ENCODE measurements at places on chromosomes 7 and 10.

GRCh38 chr7:137949416-137950262 lies 52.2 kb downstream of the CREB3L2 start:
- no peak for DNase-seq

DNA sequence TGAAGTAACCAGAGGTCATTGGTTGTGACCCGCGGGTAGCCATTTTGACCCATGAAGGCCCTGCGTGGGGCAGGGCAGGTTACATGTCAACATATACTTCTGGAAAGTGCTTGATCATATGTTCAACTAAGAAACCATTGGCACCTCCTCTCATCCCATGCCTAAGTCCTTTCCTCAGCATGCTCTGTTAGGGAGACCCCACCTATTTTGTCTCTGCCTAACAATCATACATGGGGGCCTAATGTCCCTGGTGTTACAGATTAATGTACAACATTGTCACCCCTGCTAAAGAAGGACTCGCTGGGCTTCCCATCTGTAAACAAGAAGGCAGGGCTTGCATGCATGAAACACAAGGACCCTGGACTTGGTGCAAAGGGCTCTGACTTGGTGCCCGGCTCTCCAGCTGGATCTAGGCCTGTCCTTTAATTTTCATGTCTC lies 133.7 kb upstream of the TNS3 start:
- DNase-seq, result no peak

GRCh38 chr7:151454305-151454704 lies 14.4 kb upstream of the CRYGN start:
- no peak for DNase-seq

DNA sequence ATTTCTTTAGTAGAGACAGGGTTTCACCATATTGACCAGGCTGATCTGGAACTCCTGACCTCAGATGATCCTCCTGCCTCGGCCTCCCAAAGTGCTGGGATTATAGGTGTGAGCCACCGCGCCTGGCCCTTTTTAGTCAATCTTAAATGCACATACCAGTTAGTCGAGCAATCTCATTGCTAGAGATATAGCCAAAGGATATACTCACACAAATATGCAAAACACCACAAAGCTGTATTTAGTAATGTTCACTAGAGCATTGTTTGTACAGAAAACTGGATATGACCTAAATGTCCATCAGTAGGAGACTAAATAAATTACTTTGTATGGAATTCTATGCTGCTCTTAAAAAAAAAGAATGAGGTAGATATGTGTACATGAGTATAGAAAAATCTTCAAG lies 24.5 kb upstream of the IL6 start:
- DNase-seq, result no peak

- no peak for DNase-seq
Measured at GRCh38 chr7:22939842-22940241, 74.1 kb downstream of the HYCC1 start.

DNA sequence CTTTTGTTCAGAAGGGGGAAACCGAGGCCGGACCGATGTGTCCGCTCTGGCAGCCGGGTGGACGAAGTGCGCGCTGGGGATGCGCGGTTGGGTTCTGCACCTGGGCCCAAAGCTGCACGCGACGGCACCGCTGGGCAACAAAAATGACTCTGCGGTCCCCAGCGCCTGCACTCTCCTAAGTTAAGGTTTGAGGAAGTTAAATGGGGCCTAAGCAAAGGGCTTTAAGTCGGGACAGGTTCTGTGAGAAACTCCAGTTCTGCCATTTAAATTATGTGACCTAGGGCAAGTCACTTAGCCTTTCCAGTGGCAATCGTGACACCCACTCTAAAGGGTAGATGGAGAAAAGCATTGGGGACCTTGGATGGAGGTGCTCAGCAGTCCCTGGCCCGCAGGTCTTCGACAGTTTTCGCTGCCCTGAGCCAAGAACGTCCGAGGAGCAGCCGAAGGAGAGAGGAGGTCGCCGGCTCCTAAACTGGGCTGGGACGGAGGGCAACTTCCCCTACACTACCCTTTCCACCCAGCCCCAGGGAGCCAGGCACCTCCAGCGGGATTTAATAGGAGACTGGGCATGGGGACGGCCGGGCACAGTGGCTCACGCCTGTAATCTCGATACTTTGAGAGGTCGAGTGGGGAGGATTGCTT lies 534 bp upstream of the ACBD5 start:
- DNase-seq, result no peak

- DNase-seq, result no peak
Measured at GRCh38 chr7:147304376-147304775, 1187.8 kb downstream of the CNTNAP2 start.

- no peak for DNase-seq
Measured at GRCh38 chr10:1151076-1152033, 95.2 kb downstream of the WDR37 start.

DNA sequence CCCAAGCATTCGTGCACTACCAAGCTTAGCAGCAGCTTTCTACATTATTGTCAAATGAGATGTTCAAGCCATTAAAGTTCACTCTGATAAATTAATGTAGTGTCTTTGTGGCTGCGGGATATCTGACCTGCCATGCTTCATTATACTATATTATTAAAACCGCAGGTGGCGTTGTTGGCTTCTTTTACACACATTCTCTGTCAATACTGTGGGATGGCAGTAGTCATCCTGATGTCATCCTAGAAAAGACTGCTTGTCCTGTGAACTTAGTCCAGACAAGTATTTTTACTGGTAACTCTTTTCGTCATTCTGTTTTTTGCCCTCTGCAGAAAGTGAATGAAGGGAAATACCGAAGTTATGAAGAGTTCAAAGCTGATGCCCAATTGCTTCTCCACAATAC lies 103.9 kb downstream of the ZMYND11 start:
- DNase-seq, result no peak

DNA sequence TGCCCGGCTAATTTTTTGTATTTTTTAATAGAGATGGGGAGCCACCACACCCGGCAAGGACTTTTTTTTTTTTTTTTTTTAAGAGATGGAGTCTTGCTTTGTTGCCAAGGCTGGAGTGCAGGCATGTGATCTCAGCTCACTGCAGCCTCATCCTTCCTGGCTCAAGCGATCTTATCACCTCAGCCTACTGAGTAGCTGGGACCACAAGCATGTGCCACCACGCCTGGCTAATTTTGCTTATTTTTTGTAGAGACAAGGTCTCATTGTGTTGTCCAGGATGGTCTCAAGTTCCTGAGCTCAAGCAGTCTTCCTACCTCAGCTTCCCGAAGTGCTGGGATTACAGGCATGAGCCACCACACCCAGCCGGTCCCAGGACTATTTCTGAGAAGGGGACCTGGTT lies 9.3 kb upstream of the MCU start:
- no peak for DNase-seq

DNA sequence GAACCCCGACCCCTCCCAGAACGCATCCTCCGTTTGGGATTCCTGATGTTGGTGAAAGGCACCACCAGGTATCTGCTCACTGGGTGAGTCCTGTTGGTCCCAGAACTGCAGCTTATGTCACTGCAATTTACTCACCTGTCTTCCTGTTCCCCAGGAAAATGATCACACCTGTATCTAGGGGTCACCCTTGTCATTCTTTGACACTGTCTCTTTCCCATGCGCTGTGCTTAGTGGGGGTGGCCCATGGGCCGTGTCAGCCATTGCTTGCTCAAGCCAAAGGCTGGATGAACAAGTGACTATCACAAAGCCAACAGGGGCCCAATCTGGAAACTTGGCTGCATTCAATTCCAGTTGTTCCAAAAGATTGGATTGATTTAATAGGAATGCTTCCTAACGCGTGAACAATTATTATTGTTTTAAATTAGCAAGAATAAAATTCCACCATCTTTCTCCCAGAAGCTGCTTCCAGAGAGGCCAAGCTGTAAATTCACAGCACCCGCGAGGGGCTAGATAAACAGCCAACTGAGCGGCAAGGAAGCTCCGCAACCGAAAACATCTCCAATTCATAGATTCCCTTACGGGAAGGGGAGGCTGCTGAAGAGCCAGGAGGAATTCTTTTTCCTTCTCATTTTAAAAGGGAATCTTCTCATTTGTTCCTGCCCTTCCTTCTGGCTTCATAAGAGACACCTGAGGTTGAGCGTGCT lies 134.8 kb upstream of the ZMIZ1 start:
- no peak for DNase-seq

- DNase-seq, result peak; percentile 15
Measured at GRCh38 chr7:139777133-139777891, 486 bp downstream of the HIPK2 start.

- DNase-seq, result no peak
Measured at GRCh38 chr7:123242467-123243092, 42.8 kb upstream of the SLC13A1 start.

- no peak for DNase-seq
Measured at GRCh38 chr10:106401161-106401560, 763.3 kb downstream of the SORCS1 start.

DNA sequence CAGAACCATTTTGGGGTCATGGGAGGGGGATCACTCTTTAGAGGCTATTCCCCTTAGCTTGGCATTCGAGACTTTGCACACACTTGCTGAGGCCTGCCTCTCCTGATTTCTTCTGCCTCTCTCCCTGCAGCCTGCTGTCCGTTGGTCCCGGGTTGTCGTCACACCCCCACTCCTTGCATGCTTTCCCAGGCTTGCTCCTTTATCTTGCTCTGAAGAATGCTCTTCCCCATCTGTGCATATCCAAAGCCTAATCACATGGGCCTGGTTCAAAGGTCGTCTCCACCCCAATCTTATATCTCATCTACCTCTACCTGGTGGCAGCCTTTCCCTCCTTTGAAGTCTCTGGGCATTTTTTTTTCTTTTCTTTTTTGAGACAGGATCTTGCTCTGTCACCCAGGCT lies 24.3 kb upstream of the EMX2 start:
- DNase-seq, result no peak

- no peak for DNase-seq
Measured at GRCh38 chr7:68147614-68148238, 1151.1 kb downstream of the TYW1 start.

- no peak for DNase-seq
Measured at GRCh38 chr10:94785211-94785610, 22.7 kb downstream of the CYP2C19 start.

- no peak for DNase-seq
Measured at GRCh38 chr10:108957681-108958080, 965.6 kb downstream of the XPNPEP1 start.

GRCh38 chr10:78859769-78860168 lies 209.0 kb upstream of the ZMIZ1 start:
- DNase-seq, result no peak

DNA sequence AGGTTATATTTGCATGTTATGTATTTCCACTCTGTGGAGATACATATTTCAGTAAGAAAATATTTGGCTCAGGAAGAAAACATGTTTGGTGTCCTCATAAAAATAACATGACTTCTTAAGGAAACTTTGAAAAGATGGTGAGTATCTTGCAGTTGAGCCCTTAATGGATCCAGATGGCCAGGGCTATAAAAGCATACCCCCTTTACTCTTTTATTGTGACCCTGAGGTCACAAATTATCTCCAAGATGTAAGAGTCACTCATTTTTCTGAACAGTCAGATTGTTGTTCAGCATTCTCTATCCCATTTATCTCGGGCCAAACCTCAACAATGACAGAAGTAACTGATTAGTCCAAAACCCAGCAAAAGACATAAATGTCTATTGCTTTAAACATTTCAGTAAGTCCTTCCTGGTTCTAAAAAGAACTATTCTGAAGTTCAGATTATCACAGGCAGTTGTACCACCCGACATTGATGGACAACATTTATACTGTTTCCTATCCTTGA lies 539.4 kb downstream of the PARD3 start:
- DNase-seq, result no peak

- DNase-seq, result no peak
Measured at GRCh38 chr7:36025190-36025589, 127.9 kb upstream of the EEPD1 start.

GRCh38 chr7:94739180-94739579 lies 83.2 kb upstream of the SGCE start:
- no peak for DNase-seq

DNA sequence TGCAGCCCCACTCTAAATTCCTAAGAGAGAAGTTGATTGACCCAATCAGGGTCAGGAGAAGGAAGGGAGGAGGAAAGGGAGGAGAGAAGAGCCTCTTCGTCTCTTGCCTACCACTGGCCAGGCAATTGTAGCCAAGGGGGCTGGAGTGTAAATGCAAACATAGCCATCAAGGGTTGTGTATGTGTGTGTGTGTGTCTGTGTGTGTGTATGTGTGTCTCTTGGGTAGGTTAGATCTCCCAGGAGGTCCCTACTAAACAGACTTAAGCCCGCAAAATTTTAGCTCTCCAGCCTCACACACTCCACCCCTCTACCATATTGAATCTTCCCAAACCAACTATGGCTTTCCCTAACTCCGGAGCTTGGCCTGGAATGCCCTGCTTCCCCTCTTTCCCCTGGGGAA lies 3.8 kb downstream of the LEP start:
- no peak for DNase-seq

DNA sequence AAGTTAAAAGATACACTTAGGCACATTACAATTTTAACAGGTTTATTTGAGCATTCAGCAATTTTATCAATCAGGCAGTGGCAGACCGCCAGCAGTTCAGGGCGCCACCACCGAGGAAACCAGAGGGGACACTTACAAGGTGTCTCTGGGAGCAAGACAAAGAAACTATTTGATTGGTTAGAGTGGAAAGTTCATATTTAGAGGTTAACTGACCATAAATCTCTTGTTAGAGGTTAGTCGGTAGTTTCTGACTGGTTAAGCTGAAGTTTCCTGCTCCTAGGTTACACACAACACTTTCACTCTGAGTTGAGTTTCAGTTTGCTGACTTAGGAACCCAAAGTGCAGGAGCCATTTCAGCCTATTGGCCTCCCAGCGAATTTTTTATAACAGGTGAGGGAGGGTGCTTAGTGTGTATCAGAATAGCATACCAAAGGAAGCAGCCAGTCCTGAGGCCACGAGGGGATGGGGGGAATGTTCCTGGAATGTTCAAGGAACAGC lies 10.8 kb upstream of the PVRIG start:
- DNase-seq, result peak; percentile 46

DNA sequence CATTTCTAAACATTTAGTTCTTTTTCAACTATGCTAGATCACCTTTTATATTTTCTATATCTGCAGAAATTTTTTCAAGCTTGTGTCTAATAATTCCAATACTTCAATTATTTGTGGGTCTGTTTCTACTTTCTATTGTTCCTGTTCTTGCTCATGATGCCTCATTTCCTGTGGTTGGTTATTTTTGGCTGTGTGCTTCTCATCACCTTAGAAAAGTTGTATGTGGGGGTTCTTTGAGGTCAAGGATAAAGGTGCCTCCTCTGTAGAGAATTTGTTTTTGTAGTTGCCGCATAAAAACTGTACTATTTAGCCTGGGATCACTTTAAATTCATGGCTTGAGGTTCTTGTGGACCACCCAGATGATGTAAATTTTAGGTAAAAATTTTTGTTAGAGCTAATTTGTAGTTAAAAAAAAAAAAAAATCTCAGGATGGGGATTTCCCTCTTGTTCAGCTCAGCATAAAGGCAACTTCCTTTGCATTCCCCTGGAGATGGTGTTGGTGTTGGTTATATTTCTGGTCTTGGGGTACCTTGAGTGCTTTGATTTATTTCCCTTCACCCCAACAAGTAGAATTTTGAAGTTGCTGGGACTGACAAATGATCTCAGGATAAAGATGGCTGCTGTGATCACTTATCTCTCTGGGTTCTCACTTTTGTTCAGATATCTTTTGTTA lies 27.0 kb upstream of the JAZF1 start:
- DNase-seq, result no peak
